ENCODE measurements at places on chromosomes 5 and 9. TPM values are rescaled to one million over a fixed set of nuclear protein-coding genes. Genes with fewer than 3 reads are reported as not detected.

Gene SLC46A2
- not detected for total RNA-seq

Gene SPATA31D4
- total RNA-seq, result not detected

Gene TMC1
- not detected for total RNA-seq

Gene PCDHGA7
- not detected for total RNA-seq

Gene PKD2L2
- 0.48 TPM for total RNA-seq

DNA sequence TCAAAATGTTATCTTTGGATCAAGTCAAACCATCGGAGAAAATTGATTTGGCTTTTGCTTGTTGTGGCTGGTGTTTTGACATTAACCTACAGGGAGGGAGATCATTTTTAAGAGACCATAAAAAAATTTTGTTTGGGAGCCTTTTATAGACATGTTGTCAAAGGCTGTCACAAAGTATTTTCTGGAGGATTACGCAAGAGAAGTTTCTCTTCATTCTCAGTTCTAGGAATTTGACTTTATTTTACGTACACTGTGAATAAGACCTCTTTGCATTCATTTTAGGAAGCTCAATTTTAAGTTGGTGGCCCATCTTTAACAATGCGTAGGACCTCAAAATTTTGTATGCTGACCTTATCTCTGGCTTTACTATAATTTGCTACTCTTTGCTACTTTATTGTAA is 50.2 kb upstream of the SLC44A1 start:
- DNase-seq, result no peak

GRCh38 chr9:82799286-82799685 is 263.7 kb downstream of the RASEF start:
- no peak for DNase-seq

DNA sequence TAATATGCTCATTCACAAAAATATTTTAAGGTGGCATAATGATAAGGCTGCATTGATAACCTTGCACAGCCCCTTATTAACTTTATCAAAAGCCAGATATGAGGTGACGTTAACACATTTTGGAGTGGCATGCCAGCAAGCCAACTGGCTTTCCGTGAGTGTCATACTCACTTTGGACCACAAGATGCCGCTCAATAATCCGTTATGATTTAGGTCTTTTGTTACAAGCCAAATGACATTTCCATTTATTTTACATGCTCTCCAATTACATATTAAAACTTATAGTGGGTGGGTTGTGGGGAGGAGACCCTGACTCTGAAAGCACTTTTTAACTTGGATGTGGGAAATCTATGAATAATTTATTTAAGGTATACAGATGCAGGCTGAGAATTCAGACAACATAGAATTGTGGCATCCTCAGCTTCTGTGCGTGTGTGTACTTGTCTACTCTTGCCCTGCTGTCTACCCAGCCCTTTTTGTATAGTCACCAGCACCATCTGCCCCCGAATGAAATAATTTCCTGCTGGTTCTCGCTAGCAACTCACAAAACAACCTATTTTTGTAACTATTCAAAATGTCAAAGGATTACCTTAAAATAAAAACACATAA is 305.1 kb downstream of the PSAT1 start:
- no peak for DNase-seq

GRCh38 chr9:33884856-33885701 is 68.1 kb downstream of the UBE2R2 start:
- DNase-seq, result no peak

GRCh38 chr5:95072281-95072680 is 212.6 kb downstream of the MCTP1 start:
- no peak for DNase-seq

GRCh38 chr5:94749042-94749441 is 130.6 kb downstream of the SLF1 start:
- no peak for DNase-seq

- DNase-seq, result no peak
Measured at GRCh38 chr5:132601071-132601728, 44.4 kb downstream of the RAD50 start.

DNA sequence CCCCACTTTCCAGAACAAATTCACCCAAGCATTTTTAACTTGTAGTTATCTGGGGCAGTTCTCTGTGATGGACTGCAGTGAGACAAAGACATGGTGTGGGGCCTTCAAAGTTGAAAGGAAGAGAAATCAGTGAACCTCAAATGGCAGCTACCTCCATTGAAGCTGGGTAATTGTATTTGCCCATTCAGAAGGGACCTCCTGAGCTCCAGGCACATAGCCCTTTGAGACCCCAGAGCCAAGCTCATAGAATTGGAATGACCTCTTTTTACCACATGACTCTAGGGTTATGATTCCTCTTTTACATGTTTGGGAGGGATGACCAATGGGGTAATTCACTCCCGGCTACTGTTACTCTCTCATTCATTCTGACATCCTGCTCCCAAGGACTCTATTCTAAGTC is 368.4 kb upstream of the ITGA1 start:
- DNase-seq, result no peak

DNA sequence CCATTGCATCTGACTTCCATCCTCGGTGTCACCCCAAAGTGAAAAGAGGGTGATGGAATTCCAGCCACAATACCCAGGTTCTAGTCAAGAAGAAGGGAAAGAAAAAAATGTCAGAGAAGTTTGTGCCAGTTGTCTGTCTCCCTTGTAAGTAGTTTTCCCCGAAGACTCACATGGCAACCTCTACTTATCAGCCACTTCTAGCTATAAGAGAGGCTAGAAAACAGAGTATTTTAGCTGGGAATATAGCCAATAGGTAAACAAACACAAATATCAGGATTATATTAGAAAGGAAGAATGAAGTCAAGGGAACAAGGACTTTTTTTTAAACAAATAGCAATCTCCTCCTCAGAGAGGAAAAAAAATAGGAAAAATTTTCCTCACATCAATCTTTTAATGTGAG is 12.2 kb upstream of the ISL1 start:
- no peak for DNase-seq

- DNase-seq, result no peak
Measured at GRCh38 chr5:35146406-35146805, 83.9 kb downstream of the PRLR start.

- DNase-seq, result no peak
Measured at GRCh38 chr5:53068291-53068836, 41.2 kb downstream of the MOCS2 start.

GRCh38 chr5:68423154-68423811 is 207.7 kb downstream of the PIK3R1 start:
- no peak for DNase-seq

All from activated naive CD4-positive, alpha-beta T cell treated with anti-CD3 and anti-CD28 coated beads, Interleukin-2, amount 50 U/mL, for 72 hours (primary cell).